Activated naive CD8-positive, alpha-beta T cell treated with anti-CD3 and anti-CD28 coated beads, Interleukin-2, amount 10 ng/mL, durations not matched to agents 7 days and 5 days (primary cell): ENCODE measurements at places on chromosomes 7 and 10.

- no peak for DNase-seq
Measured at GRCh38 chr10:1268831-1269230, 212.6 kb downstream of the WDR37 start.

GRCh38 chr7:66679633-66680244, 51.1 kb downstream of the KCTD7 start:
- DNase-seq: no peak

DNA sequence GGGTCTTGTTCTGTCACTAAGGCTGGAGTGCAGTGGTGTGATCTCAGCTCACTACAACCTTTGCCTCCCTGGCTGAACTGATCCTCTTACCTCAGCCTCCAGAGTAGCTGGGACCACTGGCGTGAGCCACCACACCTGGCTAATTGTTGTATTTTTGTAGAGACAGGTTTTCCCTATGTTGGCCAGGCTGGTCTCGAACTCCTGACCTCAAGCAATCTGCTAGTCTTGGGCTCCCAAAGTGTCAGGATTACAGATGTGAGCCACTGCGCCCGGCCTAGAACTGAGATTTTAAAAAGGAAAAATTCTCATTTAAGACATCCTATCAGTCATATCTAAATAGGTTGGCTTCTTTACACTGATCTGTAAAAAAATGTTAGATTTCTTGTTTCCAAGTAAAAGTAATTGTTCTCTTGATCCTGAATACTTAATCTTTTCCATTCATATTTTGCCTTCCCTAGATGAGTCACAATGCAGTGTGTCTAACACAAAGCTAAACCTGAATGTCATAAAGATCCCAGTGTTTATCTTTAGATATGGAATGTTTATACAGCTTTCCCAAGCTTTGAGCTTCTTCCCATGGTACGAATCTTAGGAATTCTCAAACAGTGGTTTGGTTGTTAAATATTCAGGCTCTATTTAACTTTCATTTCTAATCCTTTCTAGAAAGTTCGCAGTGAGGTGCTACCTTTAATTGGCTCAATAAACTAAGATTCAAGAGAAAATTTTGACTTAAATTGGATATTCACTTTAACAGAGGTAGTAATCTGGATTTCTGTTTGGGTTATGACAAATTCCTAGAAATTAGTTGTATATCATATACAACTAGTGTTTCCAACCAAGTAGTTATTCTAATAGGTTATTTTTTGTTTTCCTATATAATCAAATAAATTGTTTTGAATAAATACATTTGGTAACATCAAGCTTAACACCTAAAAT, 12.1 kb upstream of the LAMB1 start:
- no peak for DNase-seq

GRCh38 chr10:287026-287709, 151.9 kb downstream of the ZMYND11 start:
- DNase-seq: no peak

- no peak for DNase-seq
Measured at GRCh38 chr10:34372509-34372908, 442.6 kb downstream of the PARD3 start.

DNA sequence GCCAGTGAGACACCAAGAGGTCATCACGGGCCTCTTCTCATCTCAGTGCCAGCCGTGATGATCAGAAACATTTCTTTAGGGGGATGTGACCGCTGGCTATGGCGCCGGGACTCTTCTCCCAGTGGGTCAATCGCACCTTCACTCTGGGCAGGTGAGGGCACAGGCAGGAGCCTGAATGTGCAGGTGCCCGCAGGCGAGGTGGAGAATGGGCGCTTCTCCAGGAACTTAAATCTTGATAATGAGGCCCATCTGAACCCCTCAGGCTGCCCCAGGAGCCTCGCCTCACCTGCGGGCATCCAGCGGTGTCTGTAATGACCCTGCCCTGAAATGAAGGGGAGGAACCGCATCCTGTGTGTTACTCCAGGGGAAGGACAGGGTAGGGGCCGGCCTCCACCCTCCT, 204.7 kb downstream of the ADARB2 start:
- DNase-seq: no peak

DNA sequence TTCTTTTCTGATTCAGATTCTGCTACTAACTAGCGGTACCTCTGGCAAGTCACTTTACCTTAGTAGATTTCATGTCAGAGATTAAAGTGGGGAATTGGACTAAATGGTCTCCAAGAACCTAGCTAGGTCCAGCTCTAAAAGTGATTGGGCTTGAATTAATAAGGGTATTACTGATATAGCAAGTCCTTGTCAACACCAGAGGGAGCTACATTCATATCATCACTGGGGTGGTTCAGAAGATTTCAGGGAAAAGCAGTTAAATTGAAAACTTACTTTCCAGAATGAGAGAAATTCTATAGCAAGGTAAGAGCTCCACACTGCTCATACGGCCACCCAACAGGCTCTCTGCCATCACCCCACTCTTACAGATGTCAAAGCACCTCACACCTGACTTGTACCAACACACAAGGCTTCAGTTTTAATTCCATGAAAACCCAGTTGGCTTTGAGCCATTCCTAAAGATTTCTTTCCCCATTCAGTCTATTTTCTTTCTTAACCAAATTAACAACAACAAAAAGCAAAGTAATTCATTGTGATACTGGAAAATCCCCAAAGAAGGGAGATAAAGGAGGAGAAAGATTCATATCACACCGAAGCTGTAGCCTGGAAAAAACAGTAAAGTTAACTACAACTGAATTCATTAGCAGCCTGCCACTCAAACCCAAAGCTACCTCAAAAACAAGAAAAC, 38.0 kb upstream of the SPOCK2 start:
- DNase-seq: no peak

GRCh38 chr7:156600496-156600895, 40.1 kb upstream of the RNF32 start:
- no peak for DNase-seq

DNA sequence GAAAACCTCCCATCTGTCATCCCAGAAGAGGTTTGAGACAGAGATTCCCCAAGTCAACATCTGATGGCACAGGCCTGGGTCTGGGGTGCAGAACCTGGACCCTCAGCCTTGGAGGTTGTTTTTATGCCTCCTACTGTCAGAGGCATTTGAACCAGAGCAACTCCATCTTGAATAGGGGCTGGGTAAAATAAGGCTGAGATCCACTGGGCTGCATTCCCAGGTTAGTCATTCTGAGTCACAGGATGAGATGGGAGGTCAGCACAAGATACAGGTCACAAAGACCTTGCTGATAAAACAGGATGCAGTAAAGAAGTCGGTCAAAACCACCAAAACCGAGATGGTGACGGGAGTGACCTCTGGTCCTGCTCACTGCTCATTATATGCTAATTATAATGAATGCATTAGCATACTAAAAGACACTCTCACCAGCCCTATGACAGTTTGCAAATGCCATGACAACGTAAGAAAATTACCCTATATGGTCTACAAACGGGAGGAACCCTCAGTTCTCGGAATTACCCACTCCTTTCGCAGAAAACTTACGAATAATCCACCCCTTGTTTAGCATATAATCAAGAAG, 92.0 kb downstream of the ITGA8 start:
- DNase-seq: no peak

DNA sequence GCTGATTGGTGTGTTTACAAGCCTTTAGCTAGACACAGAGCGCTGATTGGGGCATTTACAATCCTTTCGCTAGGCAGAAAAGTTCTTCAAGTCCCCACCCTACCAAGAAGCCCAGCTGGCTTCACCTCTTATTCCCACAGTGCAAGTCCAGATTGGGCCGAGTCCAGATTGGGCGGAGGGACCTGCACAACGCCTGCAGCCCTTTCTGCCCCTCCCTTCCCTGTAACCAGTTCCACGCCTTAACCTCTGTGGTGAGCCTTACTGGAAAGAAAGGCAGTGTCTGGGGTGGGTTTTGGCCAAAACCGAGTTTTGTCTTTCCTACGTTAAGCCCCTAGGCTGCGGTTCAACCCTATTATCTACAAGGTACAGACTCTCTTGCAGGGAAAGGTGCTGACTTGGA, 268.7 kb downstream of the ZEB1 start:
- no peak for DNase-seq

DNA sequence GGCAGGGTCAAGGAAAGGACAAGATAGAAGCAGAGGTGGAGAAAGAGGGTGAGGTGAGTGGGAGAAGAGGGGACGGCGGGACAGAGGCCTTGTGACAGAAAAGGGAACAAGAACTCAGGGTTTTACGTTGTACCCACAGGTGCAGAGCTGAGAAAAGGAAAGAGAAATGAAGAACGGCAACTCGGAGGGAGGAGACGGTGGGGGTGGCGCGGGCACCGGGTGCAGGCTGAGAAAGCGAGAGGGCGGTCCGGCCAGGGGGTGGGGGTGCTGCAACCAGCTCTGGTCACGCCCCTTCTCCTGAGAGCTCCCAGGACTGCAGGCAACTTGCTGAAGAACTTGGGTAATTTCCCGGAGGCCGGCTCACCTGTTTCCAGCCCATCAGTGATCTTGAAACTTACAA, 65.3 kb downstream of the CARD11 start:
- DNase-seq: peak; percentile 73

DNA sequence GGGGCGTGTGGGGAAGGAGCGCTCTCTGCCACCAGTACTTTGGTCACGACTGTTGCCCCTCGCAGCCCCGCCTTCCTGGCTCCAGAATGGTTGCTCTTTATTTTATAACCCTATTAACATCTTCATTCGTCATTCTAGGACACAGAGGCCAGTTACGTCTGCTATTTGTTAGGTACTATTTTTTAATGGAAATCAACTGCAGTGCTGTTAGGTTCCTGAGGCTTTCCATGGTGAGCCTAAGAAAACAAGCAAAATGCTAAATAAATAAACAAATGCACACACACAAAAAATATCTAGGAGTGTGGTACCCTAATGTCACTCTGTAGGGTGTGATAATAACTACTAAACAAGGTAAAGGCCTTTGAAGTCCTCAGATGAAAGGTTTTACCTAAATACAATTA, 71.1 kb downstream of the SLC37A3 start:
- no peak for DNase-seq

GRCh38 chr10:121665809-121666208, 67.6 kb upstream of the FGFR2 start:
- DNase-seq: no peak

GRCh38 chr7:75793676-75794075, 19.9 kb downstream of the CCL24 start:
- DNase-seq: no peak

GRCh38 chr7:140972344-140972743, 42.4 kb downstream of the MRPS33 start:
- DNase-seq: no peak

DNA sequence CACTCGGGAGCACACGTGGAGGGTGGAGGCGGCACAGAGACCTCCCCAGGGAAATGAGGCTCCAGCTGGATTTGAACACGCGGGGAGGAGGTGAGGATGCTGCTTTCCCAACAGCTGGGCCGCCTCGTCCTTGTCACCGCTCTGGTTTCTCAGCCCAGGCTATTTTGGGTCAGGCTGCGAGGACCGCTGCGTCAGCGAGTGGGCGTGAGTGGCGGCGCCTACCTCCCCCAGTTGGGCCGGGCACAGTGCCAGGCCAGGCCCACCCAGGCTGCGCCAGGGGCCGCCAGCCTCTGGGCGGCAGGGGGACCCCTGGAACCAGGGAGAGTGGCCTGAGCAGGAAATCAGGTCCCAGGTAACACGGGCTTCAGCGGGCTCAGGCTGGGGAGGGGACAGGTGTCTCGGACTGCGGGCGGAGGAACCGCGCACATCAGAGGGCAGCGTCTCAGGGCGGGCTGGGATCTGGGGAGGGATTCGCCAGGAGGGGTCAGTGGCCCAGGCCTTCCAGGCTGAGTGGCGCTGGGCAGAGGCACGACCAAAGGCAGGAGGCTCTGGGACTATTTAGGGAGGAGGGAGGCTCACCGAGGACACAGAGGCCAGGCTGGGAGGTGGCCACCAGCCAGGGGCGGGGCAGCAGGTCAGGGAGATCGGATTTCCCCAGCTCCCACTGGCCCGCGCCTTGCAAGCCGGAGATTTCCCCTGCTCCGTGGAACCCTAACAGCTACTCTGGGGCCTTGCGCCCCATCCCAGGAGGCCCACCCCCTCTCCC, 125.2 kb upstream of the RET start:
- DNase-seq: peak; percentile 21

GRCh38 chr7:1160670-1161021, 650 bp upstream of the ZFAND2A start:
- DNase-seq: no peak

DNA sequence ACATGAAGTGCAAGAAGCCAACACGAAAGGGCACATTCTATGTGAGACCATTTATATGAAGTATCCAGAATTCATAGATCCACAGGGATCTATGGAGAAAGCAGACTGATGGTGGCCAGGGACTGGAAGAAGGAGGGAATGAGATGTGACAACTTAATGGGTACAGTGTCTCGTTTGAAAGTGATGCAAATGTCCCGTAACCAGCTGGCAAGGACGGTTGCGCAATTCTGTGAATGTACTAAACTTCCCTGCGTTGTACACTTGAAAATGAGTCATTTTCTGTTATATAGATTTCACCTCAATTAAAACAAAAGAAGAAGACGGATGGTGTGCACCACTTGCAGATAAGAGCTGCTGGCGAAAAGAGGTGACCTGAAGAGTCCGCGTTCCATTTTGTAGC, 861.1 kb downstream of the TYW1 start:
- DNase-seq: no peak

DNA sequence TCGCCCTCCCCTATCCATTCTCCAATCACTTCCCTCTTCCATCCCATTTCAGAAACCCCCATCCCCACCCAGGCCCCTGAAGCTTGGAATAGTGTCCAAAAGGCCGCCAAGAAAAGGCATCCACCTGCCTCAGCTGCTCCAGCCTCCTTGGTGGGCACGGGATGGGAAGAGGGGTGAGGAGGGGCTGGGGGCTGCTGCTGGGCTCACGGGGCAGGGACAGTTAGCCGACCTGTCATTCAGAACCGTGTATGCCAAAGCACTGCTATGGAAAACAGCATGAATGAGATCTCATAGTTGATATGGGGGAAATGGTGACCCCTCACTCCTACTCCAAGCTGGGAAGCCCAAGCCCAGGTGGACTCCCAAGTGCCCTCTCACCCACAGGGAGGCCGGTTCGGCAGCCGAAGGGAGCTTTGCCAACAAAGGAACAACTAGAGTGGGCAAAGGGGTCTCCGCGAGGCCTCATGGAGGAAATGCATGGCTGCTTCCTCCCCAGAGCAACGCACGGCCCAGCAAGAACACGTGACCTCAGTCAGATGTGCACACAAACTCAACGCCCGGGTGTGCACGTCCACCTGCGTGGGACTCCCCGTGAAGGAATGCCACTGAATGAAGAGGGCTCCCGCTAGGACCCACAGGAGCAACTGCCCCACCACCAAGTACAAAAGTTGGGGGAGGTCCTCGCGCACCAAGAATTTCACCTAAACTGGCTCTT, 52.5 kb downstream of the EBF3 start:
- peak; percentile 6 for DNase-seq

DNA sequence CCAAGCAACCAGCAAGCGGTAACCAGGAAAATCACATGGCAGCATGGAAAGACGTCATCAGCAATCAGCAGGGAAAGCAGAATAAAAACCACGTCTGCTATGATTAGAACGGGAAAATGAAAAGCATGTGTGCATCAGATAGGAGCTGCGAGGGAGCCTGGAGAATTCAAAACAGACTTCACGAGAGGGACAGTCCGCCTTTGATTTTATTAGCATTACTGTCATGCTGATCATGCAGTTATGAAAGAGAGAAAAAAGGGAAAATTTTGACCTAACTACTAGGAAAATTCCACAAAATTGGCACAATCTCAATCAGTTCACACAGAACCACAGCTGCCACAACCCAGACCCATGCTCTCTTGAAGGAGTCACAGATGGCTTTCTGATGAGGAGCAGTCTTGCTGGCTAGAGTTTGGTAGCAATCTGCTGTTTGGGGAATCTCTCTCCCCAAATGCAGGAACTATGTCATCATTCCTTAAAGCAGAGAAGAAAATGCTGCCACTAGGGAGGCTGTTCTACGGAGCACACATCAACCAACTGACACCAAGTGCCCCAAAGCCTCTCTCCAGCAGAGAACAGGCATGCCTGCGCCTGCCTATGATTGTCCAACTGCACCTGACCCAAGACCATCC, 295.9 kb downstream of the TNS3 start:
- DNase-seq: no peak
